ENCODE measurements at places on chromosomes 1 and 21.

DNA sequence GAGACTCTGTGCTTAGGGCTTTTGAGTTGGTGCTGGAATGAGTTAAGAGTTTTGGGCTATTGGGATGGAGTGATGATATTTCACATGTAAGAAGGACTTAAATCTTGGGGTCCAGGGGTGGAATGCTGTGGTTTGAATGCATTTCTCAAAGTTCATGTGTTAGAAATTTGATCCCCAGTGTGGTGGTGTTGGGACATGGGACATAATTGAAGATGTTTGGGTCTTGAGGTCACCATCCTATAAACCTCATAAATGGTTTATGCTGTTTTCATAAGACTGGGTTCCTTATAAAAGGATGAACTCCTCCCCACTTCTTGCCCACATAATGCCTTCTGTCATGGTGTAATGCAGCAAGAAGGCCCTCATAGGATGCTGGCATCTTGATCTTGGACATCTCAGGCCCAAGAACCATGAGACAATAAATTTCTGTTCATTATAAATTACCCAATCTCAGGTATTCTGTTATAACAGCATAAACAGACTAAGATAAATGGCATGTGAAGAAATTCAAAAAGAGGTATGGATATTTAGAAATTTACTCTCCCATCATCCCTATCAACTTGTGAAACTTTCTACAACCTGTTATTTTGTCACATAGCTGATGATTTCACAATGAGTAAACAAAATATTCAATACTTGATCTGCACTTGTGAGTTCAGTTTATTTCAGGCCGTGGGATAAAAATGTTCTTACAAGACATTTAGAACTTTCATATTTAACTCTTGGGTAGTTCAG lies 48.0 kb upstream of the NEK7 start:
- DNase-seq: peak; percentile 57

- no peak for DNase-seq
These were observed 22.4 kb downstream of the HUNK start for GRCh38 chr21:31895077-31895835.

GRCh38 chr1:182217071-182217470 lies 155.6 kb upstream of the ZNF648 start:
- DNase-seq: peak; percentile 90

GRCh38 chr1:6446665-6447015 lies 19.3 kb downstream of the TNFRSF25 start:
- DNase-seq: no peak

- no peak for DNase-seq
These were observed 44.8 kb downstream of the RIMS3 start for GRCh38 chr1:40620586-40621210.

DNA sequence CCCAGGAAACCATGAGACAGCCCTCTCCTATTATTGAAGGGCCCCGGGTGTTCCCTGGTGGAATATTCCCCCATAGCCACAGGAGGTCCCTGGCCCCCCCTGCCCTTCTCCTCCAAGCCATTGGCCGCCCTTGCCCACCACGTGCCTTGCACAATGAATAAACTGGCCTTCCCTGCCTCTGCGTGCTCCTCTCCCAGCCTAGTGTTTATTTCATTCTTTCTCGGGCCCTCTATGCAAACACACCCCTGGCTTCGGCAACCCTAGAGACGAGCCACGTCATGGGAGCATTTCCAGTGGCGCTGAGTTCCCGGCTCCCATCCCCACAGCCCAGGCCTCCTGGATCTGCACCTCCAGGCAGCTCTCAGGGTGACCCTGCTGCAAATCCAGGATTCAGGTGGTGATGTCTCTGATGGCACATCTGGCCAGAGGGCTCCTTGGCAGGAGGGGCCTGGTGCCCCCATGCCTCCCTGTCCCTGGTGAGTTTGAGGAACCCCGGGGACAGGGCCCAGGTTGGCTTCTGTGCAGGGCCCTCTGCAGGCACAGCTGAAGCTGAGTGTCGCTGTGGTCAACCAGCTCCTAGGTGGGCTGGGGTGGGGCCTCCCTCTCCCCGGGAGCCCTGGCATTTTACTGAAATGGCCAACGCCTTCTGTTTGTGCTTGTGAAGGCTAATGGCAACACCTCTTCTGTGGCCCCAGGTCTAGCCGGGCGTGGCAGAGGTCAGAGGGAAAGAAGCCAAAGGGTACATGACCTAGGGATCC lies 6.2 kb downstream of the KRTAP10-12 start:
- no peak for DNase-seq

All from M059J (cell line).